ENCODE measurements at places on chromosomes 1 and 21. TPM values are rescaled to one million over a fixed set of nuclear protein-coding genes. Genes with fewer than 3 reads are reported as not detected.

- no peak overlapping the region for H3K27ac ChIP-seq
- H3K4me3 ChIP-seq: no peak overlapping the region
- H3K36me3 ChIP-seq: no peaks in the 10 kb centered on the region
- DNase-seq: no peak
- H3K4me1 ChIP-seq: peaks cover 22% of the 10 kb centered on the region
These were observed 37.7 kb downstream of the COQ8A start for GRCh38 chr1:226977643-226978431.

DNA sequence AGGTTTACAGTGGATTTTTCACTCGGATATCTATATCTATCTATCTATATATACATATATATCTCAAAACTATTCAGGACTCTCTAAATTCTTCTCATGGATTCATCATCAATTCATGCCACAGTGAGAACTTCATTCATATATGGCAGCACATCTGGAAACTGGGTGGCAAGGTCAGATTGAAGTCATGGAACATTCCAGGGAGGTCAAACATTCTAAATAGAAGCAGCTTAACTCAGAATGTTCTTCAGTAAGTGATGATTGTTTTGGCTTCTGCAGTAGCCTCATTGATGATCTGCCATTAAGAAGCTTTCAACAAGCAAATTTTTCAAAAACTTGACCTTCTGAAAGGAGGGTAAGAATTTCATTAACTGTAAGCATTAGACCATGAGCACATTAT is 46.9 kb upstream of the ADAMTS1 start:
- H3K27ac ChIP-seq: no peak overlapping the region
- peaks cover 2% of the 10 kb centered on the region for H3K4me1 ChIP-seq
- no peaks in the 10 kb centered on the region for H3K36me3 ChIP-seq
- no peak overlapping the region for H3K4me3 ChIP-seq
- no peaks in the 10 kb centered on the region for H3K27me3 ChIP-seq
- DNase-seq: no peak

DNA sequence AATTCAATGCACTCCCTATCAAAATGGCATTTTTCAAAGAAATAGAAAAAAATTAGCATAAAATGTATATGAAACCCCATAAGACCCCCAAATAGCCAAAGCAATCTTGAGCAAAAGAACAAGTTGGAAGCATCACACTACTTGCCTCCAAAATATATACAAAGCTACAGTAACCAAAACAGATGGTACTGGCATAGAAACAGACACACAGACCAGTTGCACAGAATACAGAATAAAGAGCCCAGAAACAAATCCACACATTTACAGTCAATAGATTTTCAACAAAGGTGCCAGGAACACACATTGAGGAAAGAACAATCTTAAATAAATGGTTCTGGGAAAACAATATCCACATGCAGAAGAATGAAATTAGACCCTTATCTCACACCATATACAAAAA is 350.8 kb downstream of the DSCAM start:
- H3K27ac ChIP-seq: no peak overlapping the region
- no peaks in the 10 kb centered on the region for H3K36me3 ChIP-seq
- DNase-seq: no peak
- H3K4me1 ChIP-seq: no peaks in the 10 kb centered on the region

GRCh38 chr1:200731654-200732332 is 6.9 kb upstream of the CAMSAP2 start:
- no peak overlapping the region for H3K27ac ChIP-seq
- peaks cover 2% of the 10 kb centered on the region for H3K4me1 ChIP-seq
- no peaks in the 10 kb centered on the region for H3K36me3 ChIP-seq

GRCh38 chr1:247209396-247209795 is 37.6 kb upstream of the ZNF124 start:
- DNase-seq: no peak
- no peak overlapping the region for H3K27ac ChIP-seq
- H3K36me3 ChIP-seq: no peaks in the 10 kb centered on the region
- peak overlapping the region; percentile 84 for H3K4me3 ChIP-seq
- H3K4me1 ChIP-seq: peaks cover 3% of the 10 kb centered on the region

DNA sequence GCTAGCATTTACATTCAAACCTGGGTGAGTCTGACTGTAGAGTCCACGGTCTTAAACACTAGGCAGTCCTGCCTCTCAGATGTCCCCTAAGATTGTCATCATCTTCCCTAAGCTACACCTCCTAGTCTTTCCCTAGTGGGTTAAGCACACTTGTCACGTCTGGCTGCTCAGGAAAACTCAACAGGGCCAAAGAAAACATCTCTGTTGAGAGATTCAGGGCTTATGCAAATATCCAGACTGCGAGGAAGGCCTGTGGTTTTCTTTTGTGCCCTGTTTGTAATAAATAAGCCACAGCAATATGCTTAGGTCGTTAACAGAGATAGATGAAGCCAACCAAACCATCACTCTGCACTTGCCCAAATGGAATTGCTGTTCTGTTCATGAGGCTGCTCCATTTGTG is 472.6 kb upstream of the DEPDC1 start:
- DNase-seq: no peak
- H3K4me1 ChIP-seq: no peaks in the 10 kb centered on the region
- H3K36me3 ChIP-seq: no peaks in the 10 kb centered on the region
- H3K27ac ChIP-seq: no peak overlapping the region

DNA sequence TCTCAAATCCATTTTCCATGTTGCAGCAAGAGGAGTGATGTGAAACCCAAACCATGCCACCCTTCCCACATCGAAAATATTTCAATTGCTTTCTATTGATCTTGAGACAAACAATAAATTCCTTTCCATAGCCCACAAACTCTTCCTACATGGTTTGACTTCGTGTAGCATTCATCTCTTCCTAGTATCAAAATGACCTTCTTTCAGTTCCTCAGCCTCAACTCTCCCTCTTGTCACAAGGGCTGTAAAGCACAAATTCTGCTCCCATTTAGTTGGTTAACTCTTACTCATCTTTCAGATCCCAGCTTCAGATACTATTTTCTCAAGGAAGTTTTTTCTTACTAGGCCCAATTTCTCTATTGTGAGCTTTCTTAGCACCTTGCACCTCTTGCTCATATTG is 99.0 kb downstream of the ZNF281 start:
- H3K36me3 ChIP-seq: no peaks in the 10 kb centered on the region
- no peak overlapping the region for H3K27ac ChIP-seq
- no peak overlapping the region for H3K4me3 ChIP-seq

- no peak overlapping the region for H3K4me3 ChIP-seq
- H3K4me1 ChIP-seq: no peaks in the 10 kb centered on the region
- no peak for DNase-seq
- no peaks in the 10 kb centered on the region for H3K36me3 ChIP-seq
- H3K27ac ChIP-seq: no peak overlapping the region
- no peaks in the 10 kb centered on the region for H3K27me3 ChIP-seq
These were observed 347.9 kb downstream of the LTN1 start for GRCh38 chr21:28644762-28645161.

DNA sequence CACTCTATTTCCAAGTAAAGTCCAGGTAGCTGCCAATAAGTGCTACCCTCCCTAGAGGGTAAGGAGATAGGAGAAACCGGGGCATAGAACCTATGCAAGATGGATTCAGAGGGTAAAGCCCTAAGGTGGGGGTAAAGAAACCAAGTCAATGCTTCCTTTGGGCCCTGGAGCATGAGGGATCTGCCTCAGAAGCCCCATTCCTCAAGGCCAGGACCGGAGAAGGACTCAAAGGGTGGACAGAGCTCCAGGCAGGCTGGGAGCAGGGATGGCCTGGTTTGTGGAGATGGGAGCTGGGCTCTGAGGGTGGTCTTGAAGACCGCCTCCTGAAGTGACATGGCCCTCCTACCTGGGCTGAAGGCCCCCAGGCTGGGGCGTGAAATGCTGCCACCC is 3.9 kb downstream of the EPHA2 start:
- DNase-seq: no peak
- no peak overlapping the region for H3K27ac ChIP-seq
- H3K27me3 ChIP-seq: no peaks in the 10 kb centered on the region
- H3K36me3 ChIP-seq: no peaks in the 10 kb centered on the region

DNA sequence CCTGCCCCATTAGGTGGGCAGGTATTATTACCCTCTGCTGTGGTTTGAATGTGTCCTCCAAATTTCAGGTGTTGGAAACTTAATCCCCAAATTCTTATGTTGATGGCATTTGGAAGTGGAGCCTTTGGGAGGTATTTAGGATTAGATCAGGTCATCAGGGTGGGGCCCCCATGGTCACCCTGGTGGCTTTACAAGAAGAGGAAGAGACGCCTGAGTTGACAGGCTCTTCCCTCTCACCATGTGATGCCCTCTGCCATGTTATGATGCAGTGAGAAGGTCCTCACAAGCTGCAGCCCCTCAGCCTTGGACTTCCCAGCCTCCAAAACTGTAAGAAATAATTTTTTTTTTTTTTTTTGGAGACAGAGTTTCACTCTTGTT is 8.8 kb upstream of the THEMIS2 start:
- no peaks in the 10 kb centered on the region for H3K4me1 ChIP-seq
- H3K27ac ChIP-seq: no peak overlapping the region
- H3K27me3 ChIP-seq: no peaks in the 10 kb centered on the region
- no peaks in the 10 kb centered on the region for H3K36me3 ChIP-seq
- DNase-seq: no peak

- H3K27me3 ChIP-seq: no peaks in the 10 kb centered on the region
- no peaks in the 10 kb centered on the region for H3K4me1 ChIP-seq
- H3K27ac ChIP-seq: peak overlapping the region; percentile 13
- peak; percentile 72 for DNase-seq
These were observed 47.5 kb downstream of the HSF2BP start for GRCh38 chr21:43611598-43612369.

DCDC2B gene
- total RNA-seq: 0.30 TPM

FMO3 gene
- 0.32 TPM for total RNA-seq

AJAP1 gene
- total RNA-seq: 7.1 TPM

PITHD1 gene
- 42.5 TPM for total RNA-seq

NOS1AP gene
- total RNA-seq: 1.8 TPM

KIF26B gene
- total RNA-seq: 0.50 TPM

FCAMR gene
- not detected for total RNA-seq

RSBN1 gene
- 28.1 TPM for total RNA-seq

RPE65 gene
- total RNA-seq: not detected

NR1I3 gene
- not detected for total RNA-seq

KDF1 gene
- 0.59 TPM for total RNA-seq

PRR9 gene
- not detected for total RNA-seq

Data from ovary (tissue), 10 donors.